ENCODE measurements at places on chromosomes 7 and 10.

GRCh38 chr7:67803789-67804188, 807.2 kb downstream of the TYW1 start:
- no peak for DNase-seq

- DNase-seq: no peak
Measured at GRCh38 chr10:71408436-71409225, 11.9 kb downstream of the CDH23 start.

DNA sequence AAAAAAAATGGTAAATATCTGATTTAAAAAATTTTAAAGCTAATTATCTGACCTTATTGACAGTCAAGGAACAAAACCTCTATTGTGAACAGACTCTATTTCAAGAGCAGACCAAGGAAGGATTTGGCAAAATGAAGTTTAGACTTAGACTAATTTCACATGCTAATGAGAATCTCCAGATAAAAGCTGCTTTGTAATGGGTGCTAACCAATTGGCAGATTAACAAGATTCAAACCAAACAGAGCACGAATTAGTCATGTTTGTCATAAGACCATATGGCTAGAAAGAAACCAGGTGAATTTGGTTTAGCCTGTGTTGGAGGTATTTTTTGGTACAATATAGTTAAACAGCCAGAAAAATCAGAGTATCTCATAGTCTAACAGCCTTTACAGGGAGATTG, 429.1 kb upstream of the NFE2L3 start:
- DNase-seq: no peak

- no peak for DNase-seq
Measured at GRCh38 chr10:80529604-80530003, 8.1 kb upstream of the SH2D4B start.

- no peak for DNase-seq
Measured at GRCh38 chr7:70699271-70699670, 432.7 kb upstream of the GALNT17 start.

- no peak for DNase-seq
Measured at GRCh38 chr10:96496281-96496925, 17.3 kb downstream of the TLL2 start.

DNA sequence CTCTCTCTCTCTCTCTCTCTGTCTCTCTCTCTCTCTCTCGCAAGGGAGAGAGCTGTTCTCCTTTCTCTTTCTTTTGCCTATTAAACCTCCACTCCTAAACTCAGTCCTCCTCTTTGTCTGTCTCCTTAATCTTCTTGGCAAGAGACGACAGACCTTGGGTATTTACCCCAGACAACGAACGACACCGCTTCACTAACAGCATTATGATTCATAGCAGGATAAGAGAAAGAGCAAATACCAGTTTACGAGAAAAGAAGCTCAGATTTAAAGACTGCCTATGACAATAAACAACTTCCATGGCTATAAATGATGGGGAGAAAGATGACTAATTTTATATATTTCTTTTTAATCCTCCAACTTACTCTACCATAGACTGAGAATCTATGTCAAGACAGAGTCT, 1396.5 kb upstream of the CELF2 start:
- DNase-seq: no peak

DNA sequence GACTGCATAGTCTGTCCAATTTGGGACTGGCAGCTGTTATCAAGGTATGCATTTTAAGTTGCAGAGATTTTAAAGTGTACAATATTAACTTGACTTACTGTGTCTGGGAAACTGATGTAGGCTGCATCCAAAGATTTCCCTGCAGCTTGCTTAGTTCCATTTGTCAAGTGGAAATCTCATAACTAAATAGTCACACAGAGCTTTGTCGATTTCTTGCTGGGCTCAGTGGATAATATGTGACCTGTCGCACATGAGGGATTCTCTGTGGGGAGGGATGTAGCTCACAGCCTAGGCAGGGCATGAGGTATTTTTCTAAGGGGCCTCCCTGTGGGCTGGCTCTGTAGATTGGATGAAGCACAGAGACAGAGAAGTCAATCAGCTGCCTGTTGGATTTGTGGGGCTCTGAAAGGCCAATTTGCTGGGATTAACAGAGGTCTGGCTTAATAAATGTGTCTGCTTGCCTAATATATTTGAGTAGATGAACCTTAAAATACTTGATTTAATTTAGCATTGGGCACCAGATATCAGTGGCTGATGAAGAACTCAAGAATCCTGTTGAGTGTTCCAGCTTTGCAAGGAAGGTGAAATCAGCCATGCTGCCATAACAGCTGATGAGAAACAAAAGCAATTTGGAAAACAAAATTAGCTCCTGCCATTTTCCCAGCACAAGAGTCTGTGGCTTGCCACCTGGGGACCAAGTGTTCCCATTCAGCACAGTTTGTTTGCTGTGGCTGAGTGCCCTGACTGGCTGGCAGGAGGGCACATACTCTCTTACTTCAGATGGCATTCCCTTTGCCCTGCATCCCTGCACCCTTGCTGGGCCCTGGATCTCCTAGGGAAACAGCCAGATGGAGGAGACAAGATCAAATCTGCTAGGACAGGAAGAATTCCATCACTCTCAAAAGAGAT, 598.5 kb downstream of the SORCS3 start:
- DNase-seq: no peak

GRCh38 chr7:83850125-83850524, 201.2 kb upstream of the SEMA3E start:
- DNase-seq: no peak

DNA sequence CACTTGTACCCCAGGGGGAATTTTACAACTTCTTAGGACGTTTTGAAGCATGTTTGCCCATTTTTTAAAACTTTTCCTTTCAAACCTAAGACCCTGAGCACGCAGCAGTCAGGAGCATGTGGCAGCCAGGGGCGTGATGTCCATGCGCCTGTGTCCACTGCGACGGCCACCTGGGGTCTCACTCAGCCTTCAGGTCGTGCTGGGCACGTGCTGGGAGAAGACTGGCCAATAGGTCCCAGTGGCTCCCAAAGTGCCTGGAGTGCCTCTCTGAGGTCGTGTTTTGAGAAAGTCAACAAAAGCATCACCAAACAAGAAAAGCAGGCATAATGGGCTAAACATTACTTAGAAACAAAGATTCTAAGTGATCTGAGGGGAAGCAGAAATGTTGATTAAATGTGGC, 14.8 kb downstream of the LRRC27 start:
- no peak for DNase-seq

- no peak for DNase-seq
Measured at GRCh38 chr10:117936141-117936540, 110.6 kb downstream of the RAB11FIP2 start.

DNA sequence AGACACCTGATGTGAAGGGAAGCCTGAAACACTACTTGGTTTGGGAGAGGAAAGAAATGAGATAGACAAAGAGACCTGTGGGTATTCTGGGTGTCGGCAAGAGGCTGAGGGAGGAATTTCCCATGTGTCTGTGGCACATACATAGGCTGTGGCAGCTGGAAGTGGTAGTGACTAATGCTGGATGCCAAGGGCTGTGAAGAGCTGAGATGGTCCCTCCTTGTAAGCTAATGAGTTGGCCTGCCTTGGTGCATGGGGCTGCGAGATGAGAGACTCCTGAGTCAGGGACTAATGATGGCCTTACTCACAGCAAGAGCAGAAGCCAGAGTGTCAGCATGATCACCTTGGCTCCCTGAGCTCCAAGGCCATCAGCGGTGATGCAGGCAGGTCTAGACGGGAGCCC, 119.0 kb upstream of the EEPD1 start:
- DNase-seq: no peak

DNA sequence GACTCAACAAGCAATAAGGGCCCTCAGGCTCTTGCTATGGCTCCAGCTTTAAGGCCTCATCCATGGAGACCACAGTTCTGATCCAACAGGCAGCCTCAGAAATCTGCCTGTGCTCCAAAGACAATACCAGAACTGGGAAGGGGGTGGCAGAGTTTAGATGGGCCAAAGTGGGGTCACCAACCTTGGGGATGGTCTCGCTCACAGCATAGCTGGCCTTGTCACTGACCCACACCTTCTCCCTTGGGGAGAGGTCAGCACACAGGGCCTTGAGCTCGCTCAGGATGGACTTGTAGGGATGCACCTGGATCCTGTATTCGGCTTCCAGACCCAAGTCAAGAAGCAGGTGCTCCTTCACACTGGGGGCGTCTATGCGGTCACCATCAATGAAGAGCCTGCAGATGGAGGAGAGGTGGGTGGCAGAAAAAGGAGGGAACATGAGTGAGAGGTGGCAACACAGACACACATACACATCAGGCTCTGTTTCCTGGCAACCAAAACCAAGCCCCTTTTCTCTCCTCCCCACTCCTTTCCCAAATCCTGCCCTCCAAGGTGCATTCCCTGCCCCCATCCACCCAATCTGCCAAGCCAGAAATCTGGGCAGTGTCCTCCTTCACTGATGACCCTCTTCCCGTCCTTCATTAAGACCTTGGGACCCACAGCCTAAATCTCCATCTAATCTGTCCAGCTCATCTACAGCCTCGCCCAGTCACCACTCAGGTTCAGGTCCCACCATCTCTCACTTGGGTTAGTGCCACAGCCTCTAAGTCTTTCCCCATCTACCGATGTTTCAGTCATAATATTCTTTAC, 40.9 kb downstream of the XPNPEP1 start:
- no peak for DNase-seq

GRCh38 chr10:92690211-92690914, 608 bp downstream of the HHEX start:
- DNase-seq: no peak

GRCh38 chr7:73715648-73716317, 3.7 kb downstream of the STX1A start:
- DNase-seq: no peak

DNA sequence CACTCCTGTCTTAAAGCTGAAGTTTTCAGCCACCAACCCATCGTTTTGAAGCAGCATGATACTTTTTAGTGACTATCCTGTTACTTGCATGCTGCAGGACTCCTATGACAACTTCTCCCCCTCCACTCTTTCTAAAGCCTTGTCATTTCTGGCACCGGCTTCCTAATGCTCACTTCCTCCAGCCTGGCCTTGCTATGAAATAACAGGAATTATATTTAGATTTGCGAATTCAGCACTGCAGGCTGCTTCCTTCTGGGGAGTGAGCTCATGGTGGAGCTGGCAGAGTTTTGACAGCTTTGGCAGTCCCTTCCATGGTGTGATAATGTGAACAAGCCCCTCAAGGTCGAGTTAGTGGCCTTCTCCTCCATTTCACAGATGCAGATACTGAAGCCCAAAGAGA, 13.4 kb downstream of the BLNK start:
- DNase-seq: no peak

DNA sequence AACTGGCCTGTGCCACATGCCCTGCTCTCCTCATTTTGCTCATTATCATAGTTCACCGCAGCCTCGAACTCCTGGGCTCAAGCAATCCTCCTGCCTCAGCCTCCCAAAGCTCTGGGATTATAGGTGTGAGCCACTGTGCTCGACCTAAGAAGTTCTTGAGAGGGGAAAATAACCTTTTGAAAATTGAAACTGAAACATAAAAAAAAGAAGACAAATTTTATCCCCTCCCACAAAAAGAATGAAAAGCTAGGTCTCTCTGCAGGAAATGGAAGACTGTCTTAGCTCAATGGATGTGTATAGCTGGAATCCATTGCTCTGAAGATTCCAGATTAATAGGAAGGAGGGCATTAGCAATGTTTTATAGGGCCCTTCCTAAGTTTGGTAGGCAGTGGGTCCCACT, 2.0 kb upstream of the EXOC6 start:
- DNase-seq: no peak

DNA sequence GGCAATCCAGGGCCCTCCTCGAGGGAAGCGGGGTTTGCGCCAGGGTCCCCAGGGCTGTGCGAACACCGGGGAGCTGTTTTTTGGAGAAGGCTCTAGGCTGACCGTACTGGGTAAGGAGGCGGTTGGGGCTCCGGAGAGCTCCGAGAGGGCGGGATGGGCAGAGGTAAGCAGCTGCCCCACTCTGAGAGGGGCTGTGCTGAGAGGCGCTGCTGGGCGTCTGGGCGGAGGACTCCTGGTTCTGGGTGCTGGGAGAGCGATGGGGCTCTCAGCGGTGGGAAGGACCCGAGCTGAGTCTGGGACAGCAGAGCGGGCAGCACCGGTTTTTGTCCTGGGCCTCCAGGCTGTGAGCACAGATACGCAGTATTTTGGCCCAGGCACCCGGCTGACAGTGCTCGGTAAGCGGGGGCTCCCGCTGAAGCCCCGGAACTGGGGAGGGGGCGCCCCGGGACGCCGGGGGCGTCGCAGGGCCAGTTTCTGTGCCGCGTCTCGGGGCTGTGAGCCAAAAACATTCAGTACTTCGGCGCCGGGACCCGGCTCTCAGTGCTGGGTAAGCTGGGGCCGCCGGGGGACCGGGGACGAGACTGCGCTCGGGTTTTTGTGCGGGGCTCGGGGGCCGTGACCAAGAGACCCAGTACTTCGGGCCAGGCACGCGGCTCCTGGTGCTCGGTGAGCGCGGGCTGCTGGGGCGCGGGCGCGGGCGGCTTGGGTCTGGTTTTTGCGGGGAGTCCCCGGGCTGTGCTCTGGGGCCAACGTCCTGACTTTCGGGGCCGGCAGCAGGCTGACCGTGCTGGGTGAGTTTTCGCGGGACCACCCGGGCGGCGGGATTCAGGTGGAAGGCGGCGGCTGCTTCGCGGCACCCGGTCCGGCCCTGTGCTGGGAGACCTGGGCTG, 26.0 kb downstream of the PRSS2 start:
- no peak for DNase-seq

- DNase-seq: no peak
Measured at GRCh38 chr7:120609136-120609753, 248.7 kb downstream of the TSPAN12 start.

DNA sequence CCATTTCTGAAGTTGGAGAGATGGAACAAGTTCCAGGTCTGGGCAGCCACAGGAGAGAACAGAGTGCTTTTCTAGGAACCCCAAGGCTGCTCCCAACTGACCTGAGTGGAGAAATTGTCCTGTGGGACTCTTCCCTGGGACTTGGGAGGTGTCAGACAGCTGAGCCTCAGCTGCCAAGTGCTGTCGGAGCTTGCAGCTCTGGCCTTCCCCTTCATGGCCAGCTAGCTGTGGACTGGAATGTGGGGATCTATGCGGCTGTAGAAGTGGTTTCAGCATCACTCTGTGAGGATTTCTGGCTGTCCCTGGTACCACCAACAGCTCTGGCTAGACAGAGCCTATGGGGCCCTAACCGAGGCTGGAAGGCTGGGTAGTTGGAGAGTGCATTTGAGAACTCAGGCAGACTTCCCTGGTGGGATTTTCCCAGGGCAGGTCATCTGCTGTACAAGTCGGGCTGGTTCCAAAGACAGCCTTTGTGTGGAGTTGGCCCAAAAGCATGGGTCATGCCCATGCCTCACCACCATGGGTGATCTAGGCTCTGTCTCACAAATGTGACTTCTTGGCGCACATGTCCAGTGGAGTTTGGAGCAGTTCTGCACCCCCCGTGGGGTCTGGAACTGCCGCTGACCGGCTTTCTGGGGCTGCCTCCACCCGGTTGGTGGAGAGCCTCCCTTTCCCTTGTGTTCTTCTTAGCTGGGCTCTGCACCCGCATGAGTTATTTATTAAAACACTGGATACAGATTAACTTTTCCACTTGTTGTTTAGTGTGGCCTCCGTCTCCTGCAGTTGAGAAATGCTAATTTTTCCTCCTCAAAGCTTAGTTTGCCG, 10.9 kb downstream of the SUFU start:
- no peak for DNase-seq

- DNase-seq: no peak
Measured at GRCh38 chr7:102167254-102167653, 119.4 kb upstream of the SH2B2 start.

GRCh38 chr10:88253-88652, 39.2 kb upstream of the TUBB8 start:
- no peak for DNase-seq
